ENCODE measurements at places on chromosomes 4 and X.

DNA sequence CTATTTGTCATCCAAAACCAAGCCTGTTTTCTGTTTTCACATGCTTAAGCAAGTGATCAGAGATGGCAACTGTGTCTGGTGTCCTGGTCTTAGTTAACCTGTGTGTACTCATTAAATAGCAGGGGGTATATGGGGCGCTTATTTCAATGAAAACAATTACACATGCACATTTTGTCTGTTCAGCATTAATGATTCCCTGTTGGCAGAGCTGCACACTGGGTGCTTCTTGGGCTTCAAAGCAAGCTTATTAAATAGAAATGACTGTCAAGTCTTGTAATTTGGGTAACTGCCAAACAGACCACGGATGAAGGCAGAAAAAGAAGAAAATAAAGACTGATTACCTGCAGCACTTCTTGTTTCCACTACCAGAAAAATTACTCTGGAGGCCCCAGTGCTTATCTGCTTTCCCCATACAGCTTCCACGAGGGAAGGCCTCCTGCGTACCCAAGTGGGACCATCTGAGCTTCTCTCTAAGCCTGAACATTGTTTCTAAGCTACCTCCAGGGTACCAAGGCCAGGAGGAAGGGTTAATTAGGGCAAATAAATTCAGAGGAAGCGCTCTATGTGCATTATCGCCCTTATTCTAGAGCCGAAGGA is 107.2 kb upstream of the TBL1X start:
- no peak for DNase-seq

GRCh38 chrX:112669824-112670223 is 9.9 kb downstream of the LHFPL1 start:
- DNase-seq: no peak

- DNase-seq: no peak
Measured at GRCh38 chr4:8218371-8219031, 19.4 kb downstream of the SH3TC1 start.

DNA sequence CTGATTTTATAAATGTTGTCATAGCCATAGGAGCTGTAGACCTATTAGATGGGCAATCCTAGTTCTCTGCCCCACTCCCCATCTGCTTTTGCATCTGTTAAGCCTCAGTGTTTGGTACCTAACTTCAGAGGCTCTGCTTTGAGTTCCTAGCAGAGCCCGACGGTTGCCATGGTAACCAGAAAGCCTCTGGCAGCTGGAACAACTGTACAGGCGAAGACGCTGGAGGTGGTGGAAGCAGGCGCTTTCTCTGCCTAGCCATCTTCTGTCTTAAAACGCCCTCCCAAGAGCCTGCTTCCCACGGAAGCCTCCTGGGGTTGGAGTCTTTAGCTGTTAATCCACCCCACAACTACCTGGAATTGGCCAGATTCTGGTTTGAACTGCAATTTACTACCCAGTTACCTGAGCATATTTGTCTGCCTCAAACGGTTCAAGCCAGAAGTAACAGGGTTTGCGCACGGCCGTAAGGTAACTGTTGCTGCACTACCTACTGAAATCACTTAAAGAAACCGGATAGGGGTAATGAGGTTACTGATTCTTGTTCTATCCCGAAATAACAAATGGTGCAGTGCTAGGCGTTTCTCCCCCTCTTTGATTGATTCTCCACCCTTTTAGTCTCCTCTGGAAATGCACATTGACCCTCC is 1.0 kb upstream of the GABRG1 start:
- DNase-seq: no peak

DNA sequence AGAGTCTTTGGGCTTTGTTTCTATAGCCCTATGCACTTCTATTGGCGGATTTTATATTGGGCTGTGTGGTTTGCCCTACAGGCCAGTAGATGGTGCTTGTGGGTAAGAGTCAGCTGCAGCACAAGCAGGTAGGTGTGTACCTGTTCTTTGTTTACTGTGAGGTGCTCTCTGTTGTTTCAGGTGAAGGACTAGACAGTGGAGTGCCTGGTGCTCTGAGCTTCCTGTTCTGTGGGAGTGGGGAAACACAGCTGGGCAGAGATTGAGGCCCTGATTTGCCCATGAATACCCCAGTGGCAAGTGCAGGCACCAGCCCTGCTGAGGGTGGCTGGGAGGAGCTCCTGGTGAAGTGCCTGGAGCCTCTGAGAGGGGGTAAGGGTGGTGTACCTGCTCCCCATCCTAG is 26.3 kb upstream of the UCP1 start:
- no peak for DNase-seq

DNA sequence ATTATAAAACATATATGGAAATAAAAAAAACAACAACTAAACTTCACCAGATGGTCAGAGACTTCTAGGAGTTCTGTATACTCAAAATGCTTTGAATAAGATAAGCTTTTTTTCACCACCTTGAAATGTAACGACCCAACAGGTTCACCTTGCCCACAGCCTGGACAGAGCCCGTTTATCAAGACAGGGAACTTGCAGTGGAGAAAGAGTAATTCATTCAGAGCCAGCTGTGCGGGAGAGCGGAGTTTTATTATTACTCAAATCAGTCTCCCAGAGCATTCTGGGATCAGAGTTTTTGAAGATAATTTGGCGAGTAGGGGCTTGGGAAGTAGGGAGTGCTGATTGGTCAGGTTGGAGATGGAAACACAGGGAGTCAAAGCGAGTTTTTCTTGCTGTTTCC is 38.5 kb downstream of the AGA start:
- no peak for DNase-seq
